ENCODE measurements at places on chromosomes 6 and 20.

DNA sequence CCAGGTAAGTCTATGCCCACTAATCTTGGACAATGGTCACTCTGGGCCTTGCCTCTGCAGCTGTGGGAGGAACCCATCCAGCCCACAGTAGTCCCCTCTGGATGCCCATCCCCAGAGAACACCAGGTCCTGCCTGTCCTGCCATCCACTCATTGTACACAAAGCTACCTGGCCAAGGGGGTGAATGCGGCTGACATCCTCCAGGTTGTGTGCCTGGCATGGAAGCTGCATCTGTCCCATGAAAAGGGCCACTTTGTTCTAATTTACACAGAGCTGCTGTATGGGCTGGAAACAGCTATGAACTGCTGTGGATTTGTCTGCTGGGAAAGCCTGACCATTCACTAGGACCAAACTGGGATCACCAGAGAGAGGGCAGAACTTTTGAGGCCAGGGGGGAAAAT, 324.8 kb downstream of the LRFN2 start:
- no peak for DNase-seq

DNA sequence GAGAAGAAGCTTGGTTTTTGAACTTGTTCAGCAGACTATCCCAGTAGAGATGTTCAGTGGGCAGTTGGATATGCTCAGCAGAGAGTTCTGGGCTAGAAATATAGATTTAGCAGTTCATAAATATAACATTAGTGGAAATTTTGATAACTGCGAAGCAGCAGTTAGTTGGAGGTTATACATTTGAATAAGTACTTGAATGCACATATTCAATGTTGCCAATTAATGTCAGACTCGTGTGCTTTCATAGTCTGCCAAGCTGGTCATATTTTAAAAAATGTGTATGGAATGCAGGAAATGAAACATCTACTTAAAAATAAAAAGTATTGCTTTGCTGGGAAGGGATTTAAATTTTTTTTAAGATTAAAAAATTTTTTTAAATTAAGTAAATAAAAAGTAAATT, 92.5 kb upstream of the E2F3 start:
- DNase-seq, result no peak

DNA sequence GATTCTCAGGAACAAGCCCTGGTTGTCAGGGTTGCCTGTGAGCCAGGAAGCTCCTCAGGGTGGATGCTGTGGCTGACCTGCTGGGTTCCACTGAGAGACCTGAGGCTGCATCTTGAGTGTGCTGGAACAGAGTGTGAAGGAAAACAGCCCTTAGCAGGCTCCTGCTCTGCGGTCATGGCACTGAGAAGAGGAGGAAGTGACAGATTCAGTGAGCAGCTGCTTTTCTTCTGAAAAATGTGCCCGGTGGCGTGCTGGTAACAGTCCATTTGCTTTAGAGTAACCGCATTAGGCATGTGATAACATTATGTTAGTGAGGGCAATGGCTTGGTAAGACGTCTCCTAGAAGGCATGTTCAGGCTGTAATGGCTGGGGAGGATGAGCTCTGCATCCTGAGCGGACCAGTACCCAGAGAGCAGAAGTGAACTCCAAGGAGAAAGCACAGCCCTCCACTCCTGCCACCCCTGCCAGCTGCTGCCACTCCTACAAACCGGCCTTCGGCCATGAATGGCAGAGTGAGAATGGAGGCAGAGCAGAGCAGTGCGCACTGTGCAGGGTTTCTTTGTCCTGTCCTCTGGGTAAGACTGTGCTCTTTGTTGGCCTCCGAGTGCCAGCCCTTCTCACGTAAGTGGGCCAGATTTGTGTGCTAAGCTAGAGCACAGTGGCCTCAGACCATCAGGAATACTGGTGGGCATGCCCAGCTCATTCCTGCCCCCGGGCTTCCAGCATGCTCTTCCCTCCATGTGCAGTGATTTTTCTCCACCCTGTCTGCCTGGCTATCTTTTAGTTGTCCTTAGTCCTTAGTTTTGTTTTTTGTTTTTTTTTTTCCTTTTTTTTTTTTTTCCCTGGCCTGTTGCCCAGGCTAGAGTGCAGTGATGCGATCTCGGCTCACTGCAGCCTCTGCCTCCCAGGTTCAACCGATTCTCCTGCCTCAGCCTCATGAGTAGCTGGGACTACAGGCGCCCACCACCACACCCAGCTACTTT, 98.1 kb upstream of the VSTM2L start:
- DNase-seq, result no peak

DNA sequence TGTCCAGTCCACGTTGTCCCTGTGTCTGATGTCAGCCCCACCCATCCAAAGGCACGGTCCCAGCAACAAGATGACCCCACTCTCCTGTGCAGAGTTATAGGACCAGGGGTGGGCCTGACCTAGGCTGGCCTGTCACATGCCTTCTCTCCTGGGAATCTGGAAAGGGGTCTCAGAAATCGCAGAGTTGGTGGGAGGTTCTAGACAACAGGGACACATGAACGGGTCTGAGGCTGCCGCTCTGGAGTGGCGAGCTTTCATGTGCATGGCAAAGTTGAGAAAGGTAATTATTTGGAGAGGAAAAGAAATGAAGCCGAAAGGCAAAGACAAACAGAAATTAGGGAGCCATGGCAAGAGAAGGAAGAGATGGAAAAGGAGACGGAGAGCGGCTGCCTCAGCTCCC, 29.5 kb downstream of the BFSP1 start:
- no peak for DNase-seq

- no peak for DNase-seq
Observed at GRCh38 chr6:141744971-141745370, 387.8 kb upstream of the GJE1 start.

DNA sequence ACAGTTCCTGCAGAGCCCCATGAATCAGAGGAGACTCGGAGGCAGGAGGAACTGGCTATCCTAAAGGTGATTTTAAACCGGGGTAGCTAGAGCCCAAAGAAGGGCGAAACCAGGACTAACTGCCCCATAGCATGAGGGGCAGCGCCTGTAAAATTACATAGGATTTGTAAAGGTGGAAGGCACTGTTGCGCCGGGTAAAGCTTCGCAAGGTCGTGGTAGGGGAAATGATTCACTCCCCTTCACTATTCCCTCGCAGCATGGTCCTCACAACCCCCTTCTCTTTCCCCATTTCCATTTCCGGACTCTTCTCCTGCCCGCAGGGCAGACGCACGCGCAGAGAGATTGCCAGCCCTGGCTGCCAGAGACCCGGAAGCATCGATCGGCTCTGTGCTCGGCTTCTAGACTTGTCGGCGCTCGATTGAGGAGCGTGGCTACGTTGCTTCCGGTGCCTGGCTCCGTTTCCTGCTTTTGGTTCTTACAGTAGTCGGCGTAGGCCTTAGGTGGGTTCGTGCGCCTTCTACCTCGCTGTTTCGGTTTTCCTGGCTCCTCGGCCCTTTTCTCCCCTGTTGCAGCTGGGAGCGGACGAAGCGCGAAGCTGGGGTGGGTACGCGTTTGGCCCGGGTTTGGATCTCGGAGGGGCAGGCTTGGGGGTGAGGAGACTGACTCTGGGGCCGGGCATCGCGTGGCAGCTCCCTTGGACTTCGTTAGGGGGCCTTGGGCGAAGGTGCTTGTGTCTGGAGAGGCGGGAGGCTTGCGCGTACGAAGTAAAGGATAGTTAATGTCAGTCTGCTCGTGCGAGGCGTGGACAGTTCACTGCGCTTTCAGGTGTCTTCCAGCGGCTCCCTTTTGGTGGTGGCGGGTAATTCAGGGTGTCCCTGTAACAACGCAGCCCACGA, at the start of gene SNRPB2:
Gene SNRPB2 (plus strand): TSS at position 462 of the 896 bp plus-strand sequence. CDS start 1,677 bp downstream, outside the sequence.
- DNase-seq, result peak; percentile 28

- DNase-seq, result peak; percentile 68
Observed at GRCh38 chr20:32674362-32674789, 635 bp upstream of the C20orf203 start.

GRCh38 chr6:133741375-133741861, 147.5 kb upstream of the TCF21 start:
- no peak for DNase-seq

- no peak for DNase-seq
Observed at GRCh38 chr6:71072508-71072907, 115.6 kb upstream of the B3GAT2 start.

GRCh38 chr20:25005220-25005619, 12.7 kb upstream of the APMAP start:
- DNase-seq, result no peak

- DNase-seq, result no peak
Observed at GRCh38 chr6:5123296-5124143, 38.4 kb downstream of the PPP1R3G start.

GRCh38 chr6:49499126-49499525, 597 bp upstream of the GLYATL3 start:
- DNase-seq, result no peak

- no peak for DNase-seq
Observed at GRCh38 chr6:133136177-133136880, 104.8 kb upstream of the EYA4 start.

- no peak for DNase-seq
Observed at GRCh38 chr6:138600726-138601125, 101.4 kb upstream of the NHSL1 start.

- no peak for DNase-seq
Observed at GRCh38 chr20:34179637-34180360, 61.4 kb upstream of the ASIP start.

- no peak for DNase-seq
Observed at GRCh38 chr6:106005013-106005412, 81.1 kb upstream of the PRDM1 start.

DNA sequence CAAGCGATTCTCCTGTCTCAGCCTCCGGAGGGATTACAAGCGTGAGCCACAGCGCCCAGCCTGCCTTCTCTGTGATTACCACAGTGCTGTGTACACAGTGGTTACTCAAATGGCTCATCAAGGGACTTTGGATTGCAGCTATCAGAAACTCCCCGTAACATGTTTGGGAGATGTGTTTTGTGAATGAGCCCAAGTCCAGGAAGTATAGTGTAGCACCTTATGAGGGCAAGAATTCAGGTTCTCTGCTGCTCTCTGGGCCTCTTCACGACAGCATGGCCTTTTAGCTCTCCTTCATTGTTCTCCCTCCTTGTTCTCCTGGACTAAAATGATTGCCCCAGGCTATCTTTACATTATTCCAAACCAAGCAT, 34.1 kb upstream of the RPL7L1 start:
- no peak for DNase-seq

DNA sequence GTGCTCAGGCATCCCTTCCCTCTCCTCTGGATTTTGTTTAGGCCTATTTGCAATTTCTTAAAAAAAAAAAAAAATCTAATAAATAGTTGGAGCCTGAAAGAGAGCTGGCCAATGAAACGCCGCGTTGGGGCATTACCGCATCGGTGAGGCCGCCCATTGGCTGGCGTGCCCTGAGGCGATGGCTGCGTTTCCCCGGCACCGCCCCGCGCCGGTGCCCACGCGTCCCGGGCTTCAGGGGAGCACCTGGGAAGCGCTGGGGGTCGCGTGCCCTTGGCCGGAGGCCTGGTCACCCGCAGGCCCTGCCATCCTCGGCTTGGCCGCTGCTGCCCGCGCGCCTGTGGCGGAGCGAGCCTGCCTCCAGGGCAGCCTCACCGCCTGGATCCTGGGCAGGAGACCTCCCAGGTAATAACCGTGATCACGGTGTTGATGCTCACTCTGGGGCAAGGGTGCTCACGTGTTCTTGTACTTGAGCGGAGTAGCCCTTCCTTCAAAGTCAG, 155.4 kb downstream of the NRN1 start:
- no peak for DNase-seq

DNA sequence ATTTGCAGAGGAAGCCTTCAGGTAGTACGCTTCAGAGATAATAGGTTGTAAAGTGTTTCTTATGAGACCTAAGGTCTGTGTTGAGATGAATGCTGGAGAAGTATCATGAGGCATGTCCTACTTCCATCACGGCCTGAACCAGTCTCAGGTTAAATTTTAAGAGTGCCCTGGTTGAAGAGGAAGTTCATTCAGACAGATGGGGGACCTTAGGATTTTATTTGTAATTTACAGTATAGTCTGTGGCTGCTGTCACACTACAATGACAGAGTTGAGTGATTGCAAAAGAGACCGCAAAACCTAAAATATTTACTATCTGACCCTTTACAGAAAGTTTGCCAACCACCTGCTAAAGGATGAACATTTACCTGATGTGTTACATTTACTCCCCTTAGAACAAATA, 70.9 kb downstream of the UST start:
- no peak for DNase-seq

GRCh38 chr20:17466641-17467040, 64.5 kb downstream of the BFSP1 start:
- no peak for DNase-seq
